Activated T-cell treated with anti-CD3 and anti-CD28 coated beads, Interleukin-2, amount 50 U/mL, for 4 hours (primary cell): ENCODE measurements at places on chromosomes 7 and 10. TPM values are rescaled to one million over a fixed set of nuclear protein-coding genes. Genes with fewer than 3 reads are reported as not detected.

The AKR1C3 gene
- total RNA-seq, result 0.37 TPM

- peak; percentile 31 for DNase-seq
Measured at GRCh38 chr7:43834463-43835251, 34.7 kb downstream of the MRPS24 start.

DNA sequence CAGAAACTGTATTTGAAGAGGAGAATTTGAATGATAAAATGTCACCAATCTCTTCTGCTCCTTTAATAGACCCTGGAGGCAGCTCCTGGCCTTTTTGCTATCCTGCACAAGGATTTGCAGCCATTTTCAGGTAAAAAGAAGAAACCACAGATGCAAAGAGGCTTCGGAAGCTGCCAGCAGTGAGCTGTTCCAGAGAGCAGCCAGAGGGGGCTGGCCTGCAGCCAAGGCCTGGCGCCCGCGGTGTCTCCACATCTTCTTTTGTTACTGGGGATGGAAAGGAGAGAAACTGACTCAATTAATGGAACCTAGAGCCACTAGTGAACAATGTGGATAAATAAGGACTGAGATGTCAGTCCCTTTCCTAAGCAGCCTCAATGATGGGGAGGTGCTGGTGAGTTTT, 23.9 kb upstream of the GPR26 start:
- DNase-seq, result no peak

The LIPJ gene
- total RNA-seq, result not detected

GRCh38 chr7:45910855-45911254, 10.2 kb downstream of the IGFBP3 start:
- DNase-seq, result no peak

The PLCE1 gene
- total RNA-seq, result 0.03 TPM

The ZNF775 gene
- total RNA-seq, result 4.5 TPM

GRCh38 chr7:71454981-71455380, 323.0 kb downstream of the GALNT17 start:
- no peak for DNase-seq

DNA sequence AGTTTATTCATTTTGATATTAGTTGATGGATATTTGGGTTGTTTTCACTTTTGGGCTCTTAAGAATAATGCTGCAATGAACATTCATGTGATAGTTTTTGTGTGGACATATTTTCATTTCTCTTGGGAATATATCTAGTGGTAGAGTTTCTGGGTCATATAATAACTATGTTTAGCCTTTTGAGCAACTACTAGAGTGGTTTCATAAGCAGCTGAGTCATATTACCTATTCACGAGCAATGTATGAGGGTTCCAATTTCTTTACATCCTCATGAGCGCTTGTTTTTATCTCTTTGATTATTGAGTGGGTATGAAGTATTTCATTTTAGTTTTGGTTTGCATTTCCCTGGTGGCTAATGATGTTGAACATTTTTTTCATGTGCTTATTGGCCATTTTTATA, 182.6 kb downstream of the PON1 start:
- no peak for DNase-seq

The SKIDA1 gene
- total RNA-seq, result not detected
